ENCODE measurements at places on chromosomes 2 and 18. TPM values are rescaled to one million over a fixed set of nuclear protein-coding genes. Genes with fewer than 3 reads are reported as not detected.

DNA sequence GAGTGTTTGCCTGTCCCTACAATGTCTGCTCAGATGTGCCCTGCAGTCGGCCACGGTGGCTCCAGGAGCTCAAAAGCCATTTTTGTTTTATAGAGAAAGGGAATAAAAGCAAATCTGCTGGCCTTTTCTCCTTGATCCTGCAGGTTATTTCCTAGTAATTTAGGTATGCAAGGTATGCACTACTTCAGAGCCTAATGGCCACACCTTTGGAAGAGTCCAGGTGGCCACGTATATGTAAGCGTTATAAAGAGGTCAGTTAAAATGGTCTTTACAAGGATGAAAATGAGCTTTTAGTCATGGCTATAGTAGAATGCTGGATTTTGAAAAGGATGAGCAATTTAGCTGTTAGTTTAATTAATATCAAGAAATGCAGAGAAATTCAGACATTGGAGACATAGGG is 81.7 kb downstream of the ARHGEF33 start:
- no peak for DNase-seq
- H3K36me3 ChIP-seq, result no peaks in the 10 kb centered on the region
- H3K4me3 ChIP-seq, result no peak overlapping the region
- H3K27ac ChIP-seq, result no peak overlapping the region

DNA sequence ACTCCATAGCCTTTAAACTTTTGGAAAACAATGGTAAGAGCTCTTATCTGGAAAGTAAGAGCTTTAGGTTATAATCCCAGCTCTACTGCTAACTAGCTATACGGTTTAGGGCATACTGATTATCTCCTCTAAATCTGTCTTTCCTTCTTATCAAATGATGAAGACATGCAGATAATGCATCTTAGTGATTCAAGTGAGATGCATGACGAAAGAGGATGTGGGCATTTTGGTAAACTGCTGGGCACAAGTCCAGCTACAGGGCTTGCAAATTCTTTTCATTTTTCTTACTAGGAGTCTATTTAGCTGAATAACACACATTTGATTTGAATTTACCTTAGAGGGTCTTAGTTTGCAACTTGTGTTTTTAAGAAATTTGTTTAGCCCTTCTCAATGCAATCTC is 1604.8 kb upstream of the ZEB2 start:
- no peaks in the 10 kb centered on the region for H3K27me3 ChIP-seq
- H3K4me3 ChIP-seq, result no peak overlapping the region
- no peak overlapping the region for H3K27ac ChIP-seq
- DNase-seq, result no peak

GRCh38 chr18:48413342-48413741 is 4.2 kb upstream of the ZBTB7C start:
- DNase-seq, result no peak
- no peak overlapping the region for H3K27ac ChIP-seq
- no peaks in the 10 kb centered on the region for H3K36me3 ChIP-seq
- peaks cover 4% of the 10 kb centered on the region for H3K4me1 ChIP-seq
- peaks cover 5% of the 10 kb centered on the region for H3K27me3 ChIP-seq

DNA sequence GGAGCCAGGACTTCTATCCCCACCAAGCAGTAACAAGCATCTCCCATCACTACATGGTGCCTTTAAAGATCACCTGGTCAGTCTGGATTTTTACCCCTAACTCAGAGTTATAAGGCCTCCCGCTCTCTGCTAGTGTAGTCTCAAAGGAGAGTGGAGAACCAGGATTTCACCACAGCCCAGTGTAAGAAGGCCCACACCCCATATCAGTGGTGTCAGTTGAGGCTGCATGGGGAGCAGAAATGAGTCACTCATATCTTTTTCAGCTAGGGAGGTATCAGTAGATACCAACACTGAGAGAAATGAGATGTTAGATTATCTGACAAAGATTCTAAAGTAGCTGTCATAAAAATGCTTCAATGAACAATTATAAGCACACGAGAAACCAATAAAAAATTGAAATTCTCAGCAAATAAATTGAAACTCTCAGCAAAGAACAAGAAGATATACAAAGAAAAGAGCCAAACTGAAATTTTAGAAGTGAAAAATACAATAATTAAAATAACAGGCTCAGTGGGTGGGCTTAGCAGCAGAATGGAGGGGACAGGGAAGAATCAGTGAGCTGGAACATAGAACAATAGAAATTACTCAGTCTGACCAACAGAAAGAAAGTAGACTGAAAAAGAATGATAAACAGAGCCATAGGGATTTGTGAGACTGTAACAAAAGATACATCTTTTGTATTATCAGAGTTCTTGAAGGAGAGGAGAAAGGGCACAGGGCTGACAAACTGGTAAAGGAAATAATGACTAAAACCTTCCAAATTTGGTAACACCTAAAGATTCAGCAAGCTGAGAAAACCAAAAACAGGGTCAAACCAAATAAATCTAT is 257.7 kb downstream of the ANAPC1 start:
- H3K36me3 ChIP-seq, result no peaks in the 10 kb centered on the region
- H3K4me3 ChIP-seq, result no peak overlapping the region
- no peaks in the 10 kb centered on the region for H3K4me1 ChIP-seq
- H3K27ac ChIP-seq, result no peak overlapping the region
- H3K27me3 ChIP-seq, result no peaks in the 10 kb centered on the region

DNA sequence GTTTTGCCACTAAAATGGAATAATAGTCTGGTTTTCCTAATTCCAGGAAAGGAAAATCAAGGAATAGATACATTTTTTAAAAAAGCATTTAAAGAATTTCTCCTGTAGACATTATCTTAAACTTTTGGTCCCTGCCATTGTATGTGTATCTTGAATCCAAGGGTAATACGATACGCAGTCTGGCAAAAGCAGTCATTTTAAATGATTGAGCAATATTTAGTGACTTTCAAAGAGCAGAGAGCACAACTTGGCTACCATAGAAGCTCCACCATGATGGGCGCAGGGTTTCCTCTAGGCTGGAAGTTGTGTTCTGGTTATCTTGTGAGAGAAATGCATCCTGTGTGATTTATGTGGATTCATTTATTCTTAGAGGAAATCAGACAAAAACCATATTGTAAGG is 92.9 kb downstream of the NEDD4L start:
- H3K36me3 ChIP-seq, result no peaks in the 10 kb centered on the region
- no peaks in the 10 kb centered on the region for H3K4me1 ChIP-seq
- H3K27ac ChIP-seq, result no peak overlapping the region
- H3K27me3 ChIP-seq, result no peaks in the 10 kb centered on the region
- H3K4me3 ChIP-seq, result no peak overlapping the region
- DNase-seq, result no peak

GRCh38 chr2:24365826-24366225 is 5.5 kb upstream of the ITSN2 start:
- no peak for DNase-seq
- H3K27me3 ChIP-seq, result no peaks in the 10 kb centered on the region
- no peak overlapping the region for H3K4me3 ChIP-seq

- DNase-seq, result no peak
- H3K36me3 ChIP-seq, result peaks cover 6% of the 10 kb centered on the region
- H3K27ac ChIP-seq, result no peak overlapping the region
- no peaks in the 10 kb centered on the region for H3K4me1 ChIP-seq
Measured at GRCh38 chr18:70142001-70142400, 63.5 kb downstream of the RTTN start.

DNA sequence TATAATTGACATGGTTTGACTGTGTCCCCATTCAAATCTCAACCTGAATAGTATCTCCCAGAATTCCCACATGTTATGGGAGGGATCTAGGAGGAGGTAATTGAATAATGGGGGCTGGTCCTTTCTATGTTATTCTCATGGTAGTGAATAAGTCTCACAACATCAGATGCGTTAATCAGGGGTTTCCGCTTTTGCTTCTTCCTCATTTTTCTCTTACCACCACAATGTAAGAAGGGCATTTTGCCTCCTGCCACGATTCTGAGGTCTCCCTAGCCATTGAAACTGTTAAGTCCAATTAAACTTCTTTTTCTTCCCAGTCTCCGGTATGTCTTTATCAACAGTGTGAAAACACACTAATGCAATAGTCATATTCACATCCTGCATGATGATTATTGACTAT is 1073.3 kb upstream of the CDH2 start:
- H3K27ac ChIP-seq, result no peak overlapping the region
- DNase-seq, result no peak
- H3K4me1 ChIP-seq, result no peaks in the 10 kb centered on the region
- H3K4me3 ChIP-seq, result no peak overlapping the region

GRCh38 chr18:7904529-7904928 is 337.4 kb downstream of the PTPRM start:
- no peaks in the 10 kb centered on the region for H3K36me3 ChIP-seq
- H3K27ac ChIP-seq, result no peak overlapping the region
- no peak for DNase-seq
- H3K27me3 ChIP-seq, result no peaks in the 10 kb centered on the region
- no peaks in the 10 kb centered on the region for H3K4me1 ChIP-seq

DNA sequence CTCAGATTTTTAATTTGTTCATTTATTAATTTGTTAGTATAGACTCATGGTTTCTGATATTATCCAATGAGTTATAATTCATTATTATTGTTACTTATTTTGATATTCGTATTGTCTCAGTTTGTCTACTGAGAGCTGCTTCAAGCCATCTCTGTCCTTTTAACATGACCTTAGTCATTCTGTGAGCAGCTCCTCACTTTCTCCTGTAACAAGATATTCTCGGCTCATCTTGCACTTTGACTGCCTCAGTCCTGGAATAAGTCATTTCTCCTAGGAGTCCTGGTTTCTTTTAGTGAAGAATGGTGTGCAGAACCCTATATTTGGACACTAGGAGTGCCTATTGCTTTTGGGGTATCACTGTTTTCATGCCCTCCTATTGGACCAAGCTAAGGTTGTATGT is 13.2 kb downstream of the ASB1 start:
- peaks cover 12% of the 10 kb centered on the region for H3K36me3 ChIP-seq
- no peaks in the 10 kb centered on the region for H3K27me3 ChIP-seq
- H3K27ac ChIP-seq, result peak overlapping the region; percentile 60
- H3K4me1 ChIP-seq, result peaks cover 21% of the 10 kb centered on the region
- DNase-seq, result no peak

- H3K36me3 ChIP-seq, result no peaks in the 10 kb centered on the region
- no peak for DNase-seq
- H3K27me3 ChIP-seq, result no peaks in the 10 kb centered on the region
- H3K27ac ChIP-seq, result no peak overlapping the region
- no peak overlapping the region for H3K4me3 ChIP-seq
Measured at GRCh38 chr2:223611061-223611460, 8.9 kb upstream of the SCG2 start.

DNA sequence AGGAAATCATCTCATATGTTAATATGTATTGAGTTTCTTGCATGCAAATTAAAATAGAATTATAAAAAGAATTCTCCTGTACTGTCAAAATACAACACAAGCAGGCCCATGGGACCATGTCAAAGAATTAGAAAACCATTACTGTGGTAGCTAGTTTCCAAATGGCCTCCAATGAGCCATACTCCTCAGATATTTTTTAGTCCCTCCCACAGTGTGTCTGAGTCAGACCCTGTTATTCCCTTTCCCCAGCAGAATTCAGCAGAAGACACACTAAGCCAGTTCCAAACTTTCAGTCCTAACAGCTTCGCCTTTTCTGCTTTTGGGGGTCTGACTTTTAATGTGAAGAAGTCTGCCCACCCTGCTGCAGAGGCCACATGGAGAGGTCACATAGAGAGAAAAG is 86.7 kb downstream of the FIGN start:
- peaks cover 14% of the 10 kb centered on the region for H3K27me3 ChIP-seq
- no peak overlapping the region for H3K4me3 ChIP-seq
- H3K4me1 ChIP-seq, result no peaks in the 10 kb centered on the region
- no peaks in the 10 kb centered on the region for H3K36me3 ChIP-seq
- DNase-seq, result no peak

DNA sequence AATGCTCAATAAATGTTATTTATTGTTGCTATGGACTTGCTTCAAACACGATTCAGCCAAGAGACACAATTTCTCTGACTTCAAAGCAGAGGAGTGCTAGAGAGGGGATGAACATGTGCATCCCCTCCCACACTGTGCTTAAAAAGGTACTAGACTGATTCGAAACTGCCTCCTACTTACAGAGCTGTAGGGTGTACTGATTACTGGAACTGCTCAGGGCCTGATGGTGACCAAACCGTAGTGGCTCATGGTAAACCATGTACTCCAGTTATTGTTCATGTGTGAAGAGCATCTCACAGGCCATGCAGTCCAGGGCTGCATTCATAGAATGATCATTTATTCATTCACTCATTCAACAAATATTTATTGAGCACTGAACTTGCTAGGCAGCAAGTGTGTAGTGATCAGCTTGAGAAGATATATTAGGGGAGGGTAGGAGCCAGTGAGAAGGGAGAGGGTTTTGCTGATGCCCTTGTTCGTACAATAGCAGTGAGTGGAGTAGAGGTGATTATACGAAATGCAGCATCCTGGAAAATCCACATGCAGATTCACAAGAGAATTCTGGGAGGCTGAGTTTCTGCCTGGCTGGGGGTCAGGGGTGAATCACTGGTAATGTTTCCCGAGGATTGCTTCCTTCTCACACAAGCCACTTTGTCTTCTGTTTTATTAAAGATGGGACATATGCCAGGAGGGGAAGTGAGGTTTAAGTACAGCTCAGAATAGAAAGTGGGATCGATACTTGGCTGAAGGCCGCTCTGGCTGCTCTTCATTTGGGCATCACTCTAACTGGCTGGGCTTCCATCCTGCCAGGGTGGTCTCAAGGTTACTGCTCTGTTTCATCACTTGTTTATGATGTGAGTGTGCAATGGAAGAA is 245.4 kb downstream of the RAD51AP2 start:
- H3K27ac ChIP-seq, result no peak overlapping the region
- H3K36me3 ChIP-seq, result no peaks in the 10 kb centered on the region
- no peak for DNase-seq
- H3K27me3 ChIP-seq, result peaks cover 9% of the 10 kb centered on the region
- no peaks in the 10 kb centered on the region for H3K4me1 ChIP-seq

- no peaks in the 10 kb centered on the region for H3K4me1 ChIP-seq
- no peak overlapping the region for H3K27ac ChIP-seq
- no peaks in the 10 kb centered on the region for H3K36me3 ChIP-seq
Measured at GRCh38 chr18:40346146-40346545, 1608.9 kb upstream of the PIK3C3 start.

DNA sequence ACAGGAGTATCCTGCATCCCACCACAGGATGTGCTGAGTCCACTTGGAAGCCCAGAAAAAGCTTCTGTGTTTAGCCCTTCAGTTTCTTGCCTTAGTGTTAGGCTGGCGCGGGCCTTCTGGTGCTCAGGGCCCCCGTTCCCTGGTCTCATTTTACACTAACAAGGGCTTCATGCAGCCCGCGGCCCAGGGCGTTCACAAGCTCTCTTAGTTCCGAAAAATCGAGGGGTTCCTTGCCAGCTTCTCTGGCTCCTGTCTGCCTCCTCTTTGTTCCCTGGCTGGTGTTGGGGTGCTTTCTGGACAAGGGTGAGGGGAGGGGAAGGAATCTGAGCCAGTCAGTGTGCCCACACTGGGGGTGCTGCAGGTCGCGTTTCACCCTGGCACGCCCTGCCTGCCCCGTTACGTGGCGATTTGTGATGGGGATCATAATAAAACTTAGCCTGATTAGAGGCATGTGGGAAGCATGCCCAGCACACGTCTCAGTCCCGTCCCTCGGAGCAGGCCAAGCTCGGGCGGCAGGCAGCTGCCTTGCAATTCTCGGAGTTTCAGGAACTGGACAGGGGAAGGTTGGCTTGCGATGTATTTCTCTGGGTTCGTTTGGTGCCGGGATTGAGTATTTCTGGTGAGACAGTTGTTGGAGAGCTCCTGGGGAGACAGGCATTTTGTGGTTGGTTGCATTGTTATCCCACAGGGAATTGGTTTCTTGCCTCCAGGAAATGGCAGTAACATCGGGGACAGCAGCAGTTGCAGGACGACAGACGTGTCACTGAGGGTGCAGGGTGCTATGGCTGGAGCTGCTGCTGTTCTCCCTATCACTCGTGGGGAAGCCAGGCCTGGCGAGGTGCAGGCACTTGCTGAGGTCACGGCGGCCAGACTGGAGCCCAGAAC is 22.9 kb downstream of the SH3BP4 start:
- H3K4me1 ChIP-seq, result peaks cover 60% of the 10 kb centered on the region
- H3K4me3 ChIP-seq, result no peak overlapping the region
- no peak overlapping the region for H3K27ac ChIP-seq

Gene DNAH6
- total RNA-seq, result 1.6 TPM

Gene IL36A
- not detected for total RNA-seq

Gene ASPRV1
- 1.1 TPM for total RNA-seq

Gene RGPD4
- total RNA-seq, result 0.07 TPM

Gene LRRC30
- not detected for total RNA-seq
